ENCODE measurements at places on chromosomes 4 and X.

- no peak for DNase-seq
Measured at GRCh38 chrX:103730147-103730795, 19.6 kb downstream of the TMEM31 start.

DNA sequence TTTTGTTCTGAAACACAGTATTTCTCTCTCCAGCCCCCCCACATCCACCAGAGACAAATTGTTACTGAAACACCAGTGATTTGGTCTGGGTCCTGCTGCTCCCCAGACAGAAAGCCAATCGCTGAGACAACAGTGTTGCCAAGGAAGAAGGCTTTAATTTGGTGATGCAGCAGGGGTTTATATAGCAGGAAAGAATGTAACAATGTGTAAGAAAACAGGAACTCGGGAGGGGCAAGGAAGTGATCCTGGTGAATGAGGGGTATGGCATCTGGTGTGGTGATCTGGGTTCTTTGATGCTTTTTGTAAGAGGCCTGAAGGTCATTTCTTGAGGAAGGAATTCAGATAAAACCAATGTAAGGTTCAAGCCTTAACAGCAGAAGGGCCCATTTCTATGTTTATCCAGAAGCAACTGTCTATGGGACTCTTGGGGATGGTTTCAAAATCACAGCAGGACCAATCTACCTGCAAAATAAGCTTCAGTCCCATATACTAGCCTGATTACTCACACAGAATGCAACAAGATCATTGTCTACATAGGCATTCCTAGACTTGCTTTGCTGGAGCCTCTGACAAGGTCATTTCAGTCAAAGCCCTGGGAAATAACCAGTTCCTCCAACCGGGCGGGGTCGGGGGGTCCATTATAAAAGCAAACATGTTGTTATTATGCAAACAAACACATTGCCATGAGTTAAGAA lies 445.2 kb upstream of the ZFP42 start:
- DNase-seq = no peak

- DNase-seq = no peak
Measured at GRCh38 chr4:61406677-61407076, 206.6 kb downstream of the ADGRL3 start.

DNA sequence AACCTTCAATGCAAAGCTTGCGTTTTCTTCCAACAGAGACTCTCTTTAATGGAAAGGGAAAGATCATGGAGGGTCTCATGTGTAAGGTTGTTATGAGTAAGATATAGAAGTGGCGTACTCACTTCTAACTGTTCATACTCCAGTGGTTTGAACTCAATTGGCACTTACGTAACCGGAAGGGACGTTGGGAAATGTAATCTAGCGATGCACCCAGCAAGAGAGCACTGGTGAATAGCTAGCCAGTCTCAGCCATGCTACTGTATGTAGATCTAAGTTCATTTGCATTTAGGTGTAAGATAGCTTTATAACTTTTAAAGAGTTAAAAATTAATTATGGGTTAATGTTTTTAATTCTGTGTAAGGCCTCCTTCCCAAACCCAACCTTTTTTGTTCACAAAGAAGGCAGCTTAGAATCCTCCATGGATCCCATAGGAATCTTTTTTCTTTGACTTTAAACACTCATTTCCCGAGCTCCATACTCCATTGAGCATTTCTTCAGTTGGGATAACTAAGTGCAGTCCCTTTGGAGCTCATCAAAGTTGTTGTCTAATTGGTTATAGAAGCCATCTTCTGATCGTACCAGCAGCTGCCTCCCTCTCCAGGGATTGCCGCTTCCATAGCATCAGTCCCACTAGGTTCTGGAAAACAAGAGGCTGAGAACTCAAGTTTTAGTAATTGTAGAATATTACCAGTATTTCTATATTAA lies 191.1 kb downstream of the RAPGEF2 start:
- no peak for DNase-seq

DNA sequence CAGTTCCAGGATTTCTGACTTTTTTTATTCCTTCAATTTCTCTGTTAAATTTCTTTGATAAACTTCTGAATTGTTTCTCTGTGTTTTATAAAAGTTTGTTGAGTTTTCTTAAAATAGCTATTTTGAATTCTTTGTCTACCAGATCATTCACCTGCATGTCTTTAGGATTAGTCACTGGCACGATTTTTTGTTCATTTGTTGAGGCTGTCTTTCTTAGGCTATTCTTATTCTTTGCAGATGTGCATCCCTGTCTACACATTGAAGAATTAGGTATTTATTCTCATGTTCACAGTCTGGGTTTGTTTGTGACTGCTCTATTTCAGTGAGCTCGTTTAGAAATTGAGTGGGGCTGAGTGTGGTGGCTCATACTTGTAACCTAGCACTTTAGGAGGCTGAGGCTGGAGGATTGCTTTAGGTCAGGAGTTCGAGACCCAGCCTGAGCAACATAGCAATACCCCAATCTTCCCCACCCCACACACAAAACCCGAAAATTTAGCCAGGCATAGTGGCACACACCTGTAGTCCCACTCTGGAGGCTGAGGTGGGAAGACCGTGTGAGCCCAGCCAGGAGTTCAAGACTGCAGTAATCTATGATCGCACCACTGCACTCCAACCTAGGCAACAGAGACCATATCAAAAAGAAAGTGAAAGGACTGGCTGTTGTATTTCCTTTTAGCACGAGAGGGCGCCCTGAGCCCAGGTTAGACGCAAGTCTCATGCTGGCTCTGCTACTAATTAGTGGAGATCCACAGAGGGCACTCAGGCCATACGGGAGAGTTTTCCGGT lies 42.0 kb downstream of the F8 start:
- peak; percentile 57 for DNase-seq

DNA sequence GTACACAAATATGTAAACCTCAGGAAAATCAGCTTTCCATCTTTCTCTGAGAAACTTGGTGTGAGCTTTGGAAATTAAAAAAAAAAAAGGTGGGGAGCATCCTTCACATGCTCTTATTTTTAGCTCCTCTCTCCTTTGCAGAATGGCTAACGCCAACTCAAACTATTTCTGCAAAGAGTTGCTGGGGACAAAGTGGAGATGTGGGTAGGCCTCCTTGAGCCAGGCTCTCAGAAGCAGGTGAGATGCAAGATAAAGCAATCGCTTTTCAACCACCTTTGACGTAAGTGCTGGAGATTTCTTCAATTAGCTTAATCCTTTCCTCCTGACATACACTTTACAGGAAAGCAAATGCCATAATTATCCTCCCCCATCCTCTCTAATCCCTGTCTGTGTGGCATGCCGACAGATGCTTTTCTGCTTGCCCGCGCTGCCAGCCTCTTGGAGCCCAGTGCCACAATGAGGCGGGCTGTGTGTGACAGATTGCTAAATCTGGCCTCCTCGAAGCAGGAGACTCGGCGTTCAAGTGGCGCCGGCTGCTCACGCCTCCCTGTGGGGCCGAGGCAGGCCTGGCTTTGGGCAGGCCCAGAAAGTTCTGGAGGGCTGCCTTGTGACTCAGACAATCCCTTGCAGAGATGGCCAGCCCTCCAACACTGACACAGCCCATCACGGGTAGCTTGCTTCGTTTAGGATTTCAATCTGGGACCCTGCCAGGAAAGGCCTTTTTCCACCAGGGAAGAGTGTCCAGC lies 64.9 kb upstream of the SOD3 start:
- no peak for DNase-seq

- DNase-seq = no peak
Measured at GRCh38 chr4:80655662-80656061, 320.1 kb downstream of the CFAP299 start.

GRCh38 chr4:141328560-141329173 lies 108.0 kb downstream of the ZNF330 start:
- DNase-seq = no peak

DNA sequence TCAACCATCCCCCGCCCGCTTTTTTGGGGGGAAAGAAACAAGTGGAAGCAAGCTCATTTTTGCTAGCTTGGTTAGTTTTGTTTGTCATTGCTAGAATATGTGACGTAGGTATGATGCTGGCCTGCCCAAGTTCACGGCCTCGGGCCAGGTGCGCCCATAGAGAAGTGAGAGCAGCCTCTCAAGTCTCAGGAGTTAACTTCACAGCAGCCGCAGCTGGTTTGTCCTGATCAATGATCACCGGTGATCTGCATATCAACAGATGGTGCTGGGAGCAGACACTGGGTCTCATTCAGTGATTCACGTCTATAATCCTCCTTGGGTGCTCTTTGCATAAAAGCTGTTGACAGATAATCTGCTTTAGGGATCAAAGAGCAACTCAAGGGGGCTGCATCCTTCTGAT lies 50.1 kb downstream of the ENPP6 start:
- no peak for DNase-seq

DNA sequence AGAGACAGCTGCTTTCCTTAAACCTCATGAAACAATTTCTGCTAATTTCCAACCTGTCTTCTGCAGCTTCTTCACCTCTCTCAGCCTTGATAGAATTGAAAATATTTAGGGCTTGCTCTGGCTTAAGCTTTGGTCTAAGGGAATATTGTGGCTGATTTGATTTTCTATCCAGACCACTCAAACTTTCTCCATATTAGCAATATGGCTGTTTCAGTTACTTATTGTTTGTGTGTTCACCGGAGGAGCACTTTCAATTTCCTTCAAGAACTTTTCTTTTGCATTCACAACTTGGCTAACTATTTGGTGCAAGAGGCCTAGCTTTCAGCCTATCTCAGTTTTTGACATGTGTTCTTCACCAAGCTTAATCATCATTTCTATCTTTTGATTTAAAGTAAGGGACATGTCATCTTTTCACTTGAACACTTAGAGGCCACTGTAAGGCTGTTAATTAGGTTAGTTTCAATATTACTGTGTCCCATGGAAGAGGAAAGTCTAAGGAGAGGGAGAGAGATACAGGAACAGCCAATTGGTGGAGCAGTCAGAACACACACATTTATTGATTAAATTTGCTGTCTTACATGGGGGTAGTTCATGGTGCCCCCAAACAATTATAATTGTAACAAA lies 213.2 kb downstream of the RASL11B start:
- DNase-seq = no peak

DNA sequence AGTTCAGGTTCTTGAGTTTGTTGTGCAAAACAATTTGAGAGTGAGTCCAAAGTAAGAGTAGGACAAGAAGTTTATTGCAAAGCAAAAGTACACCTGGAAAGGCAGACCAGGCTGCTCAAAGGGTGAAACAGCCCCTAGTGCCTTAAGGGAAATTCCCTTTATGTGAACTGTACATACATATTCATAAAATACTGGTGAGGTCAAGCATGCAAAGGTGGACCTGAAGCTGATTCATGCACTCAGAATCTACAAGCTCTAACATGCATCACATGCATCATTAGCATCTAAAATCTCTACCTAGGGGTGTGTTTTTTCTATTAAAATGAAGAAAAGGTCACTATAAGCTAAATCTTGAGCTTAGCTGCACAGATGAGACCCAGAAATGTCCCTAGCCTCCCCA lies 266.9 kb downstream of the SPATA18 start:
- DNase-seq = no peak

- no peak for DNase-seq
Measured at GRCh38 chrX:120274958-120275357, 24.3 kb downstream of the ZBTB33 start.

GRCh38 chr4:41935652-41936021 lies 408 bp downstream of the TMEM33 start:
- DNase-seq = no peak

GRCh38 chr4:38058151-38058550 lies 98.0 kb downstream of the PTTG2 start:
- DNase-seq = no peak

DNA sequence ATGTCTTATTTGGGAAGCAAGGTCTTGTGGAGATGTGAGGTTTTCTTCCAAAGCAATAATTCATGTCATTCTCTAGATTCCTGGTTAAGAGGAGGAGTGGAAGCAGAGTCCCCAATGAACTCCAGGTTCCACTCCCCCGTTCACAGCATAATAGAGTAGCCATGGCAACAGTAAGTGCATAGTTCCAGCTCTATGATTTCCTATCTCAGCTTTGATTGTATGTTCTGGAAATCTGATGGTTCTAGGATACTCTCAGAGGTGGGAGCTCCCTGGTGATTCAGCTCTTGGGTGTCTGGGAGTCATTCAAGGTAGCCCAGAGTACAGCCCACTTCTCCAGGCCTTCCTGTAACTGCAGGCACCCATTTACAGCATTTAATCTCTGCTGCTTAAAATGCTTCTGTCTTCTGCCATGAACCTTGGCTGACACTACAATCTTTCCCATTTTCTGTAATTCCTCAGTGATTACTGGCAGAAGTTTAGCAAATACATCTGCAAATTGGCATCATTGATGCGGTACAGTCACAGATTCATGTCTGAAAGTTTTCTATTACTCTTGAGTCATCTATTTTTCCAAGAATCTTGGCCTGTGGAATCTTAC lies 242.0 kb downstream of the MAPK10 start:
- DNase-seq = no peak

GRCh38 chr4:169628579-169628978 lies 8.2 kb downstream of the CLCN3 start:
- no peak for DNase-seq

DNA sequence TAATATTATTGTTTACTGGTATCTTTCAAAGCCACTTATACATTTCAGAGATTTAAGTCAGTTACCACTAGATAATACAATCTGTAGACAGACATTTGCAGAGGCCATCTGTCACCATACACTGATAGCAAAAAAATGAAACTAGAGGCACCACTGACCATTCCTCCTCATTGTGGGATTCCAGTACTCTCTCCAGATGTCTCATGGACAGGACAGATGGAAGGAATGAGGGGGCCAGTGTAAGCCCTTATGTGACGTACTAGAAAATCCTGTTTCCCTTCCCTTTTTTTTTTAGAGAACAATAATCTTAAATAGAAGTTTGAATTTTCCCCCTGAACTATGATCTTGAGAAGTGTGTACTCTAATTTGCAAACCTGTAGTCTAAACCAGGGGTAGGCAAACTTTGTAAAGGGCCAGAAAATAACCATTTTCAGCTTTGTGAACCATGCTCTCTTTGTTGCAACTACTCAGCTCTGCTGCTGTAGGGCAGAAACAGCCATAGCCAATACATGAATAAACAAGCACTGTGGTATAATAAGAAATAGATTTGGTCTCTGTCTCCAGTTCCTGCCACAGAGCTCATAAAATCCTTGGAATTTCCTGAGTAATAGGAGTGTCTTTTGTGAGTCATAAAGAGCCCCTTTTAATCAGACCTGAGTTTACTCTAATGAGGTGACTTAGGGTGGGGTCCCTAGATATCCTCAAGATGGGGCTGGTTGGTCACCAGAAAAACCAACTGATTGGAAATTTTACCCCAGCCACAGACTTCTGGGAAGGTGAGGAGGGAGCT lies 90.4 kb downstream of the MOSPD2 start:
- no peak for DNase-seq

DNA sequence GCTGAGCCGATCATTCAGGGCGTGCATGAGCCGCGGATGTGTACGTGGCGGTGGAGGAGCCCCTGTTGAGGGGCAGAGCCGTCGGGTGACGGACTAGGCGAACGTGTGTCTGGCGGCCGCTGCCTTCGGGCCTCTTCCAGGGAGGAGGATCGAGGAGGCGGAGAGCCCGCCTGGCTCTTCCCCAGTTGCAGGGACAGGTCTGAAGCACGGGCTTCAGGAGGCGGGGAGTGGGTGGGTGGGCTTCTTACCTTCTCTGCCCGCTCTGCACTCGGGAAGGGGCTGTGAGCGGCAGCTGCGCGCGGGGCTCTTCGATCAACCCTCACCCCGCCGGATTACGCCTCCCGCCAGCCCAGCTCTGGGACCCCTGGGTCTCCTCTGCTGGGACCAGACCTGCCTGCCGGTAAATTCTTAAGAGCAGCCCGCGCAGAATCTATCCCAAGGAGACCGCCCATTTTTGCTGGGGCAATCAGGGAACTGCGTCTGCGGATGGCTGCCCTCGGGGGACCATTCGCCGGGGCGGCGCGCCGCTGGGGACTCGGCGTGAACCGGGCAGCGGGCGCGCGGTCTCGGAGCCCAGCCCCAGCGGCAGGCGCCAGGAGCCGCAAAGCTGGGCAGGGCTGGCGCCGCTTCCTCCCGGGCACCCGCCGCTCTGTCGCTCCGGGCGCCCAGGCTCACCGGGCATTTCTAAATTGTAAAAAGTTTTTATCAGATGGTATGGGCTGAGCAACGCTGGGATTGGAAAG lies 4.9 kb downstream of the PLAC8 start:
- DNase-seq = peak; percentile 35
